ENCODE measurements at places on chromosomes 12 and 14.

GRCh38 chr12:131810726-131811125 is 17.5 kb upstream of the MMP17 start:
- DNase-seq: no peak

DNA sequence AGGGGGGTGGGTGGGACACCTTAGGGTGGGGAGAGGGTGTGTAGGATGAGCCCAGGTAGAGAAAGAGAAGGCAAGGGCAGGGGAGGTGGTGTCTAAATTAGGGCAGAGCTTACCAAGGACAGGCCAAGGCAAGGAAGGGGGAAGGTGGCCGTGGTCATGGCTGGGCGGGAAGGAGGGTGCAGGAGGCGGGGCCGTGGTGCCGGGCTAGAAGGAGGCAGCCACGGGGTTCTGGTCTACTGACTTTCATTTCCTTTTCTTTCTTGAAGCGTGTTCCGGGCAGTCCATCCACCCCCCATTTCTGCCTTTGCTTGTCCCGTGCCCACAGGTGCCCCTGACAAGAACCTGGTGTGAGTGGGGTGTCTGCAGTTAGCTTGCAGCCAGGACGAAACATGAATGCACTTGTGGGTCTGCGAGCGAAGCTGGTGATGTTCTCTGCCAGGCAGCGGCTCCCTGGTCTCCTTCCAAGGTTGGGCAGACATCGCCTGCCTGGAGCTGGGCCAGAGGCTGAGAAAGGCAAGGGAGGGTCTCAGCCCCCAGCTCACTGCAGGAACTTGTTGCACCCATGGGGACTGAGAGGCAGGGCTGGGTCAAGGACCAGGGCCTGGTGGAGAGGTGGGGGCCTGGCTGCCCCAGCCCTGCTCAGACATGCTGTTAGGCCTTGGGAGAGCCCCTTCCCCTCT is 58.2 kb downstream of the KIF26A start:
- no peak for DNase-seq

DNA sequence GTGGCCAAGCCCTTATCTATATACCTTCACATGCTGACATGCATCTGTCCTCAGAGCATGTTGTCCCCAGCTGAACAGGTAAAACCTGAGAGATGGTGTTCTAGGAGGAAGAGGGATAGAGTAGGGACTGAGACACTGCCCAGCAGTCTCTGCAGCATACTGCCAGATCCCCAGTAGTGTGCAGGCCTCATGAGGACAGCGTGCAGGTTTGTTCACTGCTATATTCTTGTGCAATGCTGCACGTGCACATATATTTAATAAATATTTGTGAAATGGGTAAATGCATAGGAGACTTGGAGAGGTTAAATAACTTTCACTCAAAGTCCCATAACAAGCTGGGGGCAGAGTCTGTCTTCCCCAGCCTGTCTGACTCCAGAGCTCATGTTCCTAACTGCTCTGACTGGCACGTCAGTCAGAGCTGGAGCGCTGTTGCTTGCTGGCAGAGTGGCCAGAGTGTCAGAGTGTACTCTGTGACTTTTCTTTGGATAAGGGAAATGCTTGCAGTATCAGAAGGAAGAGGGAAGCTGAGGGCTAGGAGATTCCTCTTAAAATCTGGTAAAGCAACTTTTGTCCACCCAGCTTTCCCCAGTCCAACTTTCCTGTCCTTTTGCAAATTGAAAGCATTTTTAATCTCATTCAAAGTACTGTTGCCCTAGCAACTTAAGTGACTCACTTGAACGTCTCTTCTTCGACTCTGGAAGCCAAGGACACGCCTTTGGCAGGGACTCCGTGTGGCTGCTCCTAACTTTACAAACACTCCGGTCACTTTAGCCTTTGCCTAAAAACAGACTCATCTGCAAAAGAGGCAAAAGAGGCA is 14.9 kb upstream of the POLR3B start:
- DNase-seq: no peak

DNA sequence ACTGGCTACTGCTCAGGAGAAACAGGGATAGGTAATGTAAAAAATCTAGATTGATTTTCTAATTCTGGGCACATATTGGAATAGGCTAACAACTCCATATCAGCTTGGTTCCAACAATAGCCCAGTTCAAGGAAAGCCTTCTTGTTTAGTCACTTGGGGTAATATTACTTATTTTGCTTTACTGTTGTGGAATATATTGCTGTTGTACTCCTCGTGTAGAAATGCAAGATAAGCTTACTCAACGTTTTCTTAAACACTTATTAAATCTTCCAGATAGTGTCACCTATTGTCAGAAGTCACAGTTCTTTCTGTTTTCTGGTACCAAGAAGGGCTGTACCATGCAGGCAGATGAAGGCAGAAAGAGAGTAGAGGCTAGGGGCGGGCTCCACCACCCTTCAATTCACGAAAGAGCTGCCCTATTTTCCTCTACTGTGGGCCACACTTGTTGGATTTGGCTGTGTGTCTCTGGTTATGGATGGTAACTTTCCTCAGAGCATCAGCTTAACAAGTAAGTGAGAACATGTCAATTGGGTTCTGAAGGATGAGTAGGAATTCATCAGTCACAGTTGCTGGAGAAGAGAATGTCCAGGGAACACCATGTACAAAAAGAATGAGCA is 38.0 kb downstream of the CLMN start:
- no peak for DNase-seq

DNA sequence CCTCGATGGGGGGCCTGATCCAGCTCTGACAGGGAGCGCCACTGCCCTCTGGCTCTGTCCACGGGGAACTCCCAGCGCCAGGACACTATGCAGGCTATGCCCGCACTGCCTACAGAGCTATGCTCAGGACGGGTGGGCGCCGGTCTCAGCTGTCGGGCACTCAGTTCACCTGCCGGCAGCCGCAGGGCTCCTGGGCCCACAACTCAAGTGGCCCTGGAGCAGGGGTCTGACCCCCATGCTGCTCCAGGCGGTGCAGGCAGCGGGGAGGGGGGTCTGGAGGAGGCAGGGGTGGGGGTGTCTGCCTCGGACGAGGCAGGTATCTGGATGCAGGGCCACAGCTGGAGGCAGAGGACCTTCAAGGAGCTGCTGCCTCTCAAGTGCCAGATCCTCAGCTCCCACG is 28.5 kb upstream of the NUDT14 start:
- no peak for DNase-seq

GRCh38 chr12:5650829-5651461 is 219.0 kb downstream of the NTF3 start:
- no peak for DNase-seq

DNA sequence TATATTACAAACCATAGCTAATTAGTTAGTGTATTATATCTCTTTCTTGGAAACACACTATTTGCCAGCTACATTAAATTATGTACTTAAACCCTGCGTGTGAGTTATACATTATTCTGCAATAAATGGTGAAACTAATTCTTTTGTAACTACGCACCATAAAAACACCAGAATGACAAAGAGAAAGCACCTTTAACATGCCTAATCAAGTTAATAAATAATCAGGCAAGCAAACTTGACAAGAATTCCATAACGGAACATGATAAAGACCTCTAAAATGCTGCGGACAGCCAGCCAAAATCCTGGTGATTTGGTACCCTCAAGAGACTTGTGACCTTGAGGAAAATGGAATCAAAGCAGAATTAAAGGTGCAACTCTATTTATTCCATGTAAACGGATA is 375.3 kb upstream of the KITLG start:
- no peak for DNase-seq

DNA sequence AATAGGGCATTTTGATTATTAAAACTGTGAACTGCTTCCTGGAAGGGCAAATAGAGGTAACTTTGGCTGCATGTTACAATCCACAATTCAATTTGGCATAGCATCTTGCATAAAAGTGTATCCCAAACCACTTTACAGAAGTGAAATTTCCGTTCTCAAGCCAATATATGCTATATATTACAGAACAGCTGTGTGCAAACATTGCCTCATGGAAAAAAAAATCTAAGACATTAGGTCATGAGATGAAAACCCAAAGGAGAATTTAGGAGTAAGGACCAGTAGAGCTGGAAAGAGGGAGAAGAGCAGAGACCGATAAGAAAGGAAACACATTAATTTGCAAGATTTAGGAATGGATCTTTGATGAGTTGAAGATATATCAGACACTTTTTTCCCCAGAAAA is 239.2 kb downstream of the PAX9 start:
- DNase-seq: no peak

DNA sequence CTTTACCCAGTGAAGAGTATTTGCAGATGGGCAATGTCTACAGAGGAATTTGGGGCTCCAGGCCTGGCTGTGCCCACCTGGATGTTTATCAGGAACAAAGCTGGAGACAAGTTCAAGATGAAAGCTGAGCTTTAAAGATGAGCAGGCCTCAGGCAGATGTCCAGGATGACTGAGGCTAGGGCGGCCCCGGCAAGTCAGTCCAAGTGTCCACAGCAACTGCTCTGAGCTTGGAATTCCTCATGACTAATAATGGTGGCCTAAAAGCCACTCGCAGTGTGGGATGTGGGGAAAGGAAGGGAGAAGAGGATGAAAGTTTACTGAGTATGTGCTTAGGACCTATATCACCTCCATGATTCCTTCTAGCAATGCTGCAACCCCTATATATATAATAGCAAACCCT is 128.2 kb upstream of the NOS1 start:
- no peak for DNase-seq

- DNase-seq: no peak
These were observed 68.1 kb downstream of the TTC6 start for GRCh38 chr14:37663498-37663897.

DNA sequence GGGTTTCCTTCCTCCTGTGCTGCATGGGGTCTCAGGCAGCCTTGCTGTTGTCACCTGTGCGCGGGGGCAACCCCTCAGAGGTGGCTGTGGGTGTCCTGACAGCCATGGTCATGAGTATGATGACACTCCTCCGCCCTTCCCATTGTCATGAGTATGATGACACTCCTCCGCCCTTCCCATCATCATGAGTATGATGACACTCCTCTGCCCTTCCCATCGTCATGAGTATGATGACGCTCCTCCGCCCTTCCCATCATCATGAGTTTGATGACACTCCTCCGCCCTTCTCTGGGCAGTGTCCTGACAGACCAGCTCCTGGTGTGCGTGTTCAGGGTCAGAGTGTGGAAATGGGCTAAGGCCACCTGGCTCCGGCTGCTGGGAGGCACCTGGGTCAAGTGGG is 40.0 kb downstream of the FBRSL1 start:
- DNase-seq: no peak
